Uterus (tissue), 4 donors: ENCODE measurements at places on chromosomes 6 and 20. TPM values are rescaled to one million over a fixed set of nuclear protein-coding genes. Genes with fewer than 3 reads are reported as not detected.

- DNase-seq: no peak
Measured at GRCh38 chr6:80134065-80134464, 27.6 kb downstream of the BCKDHB start.

- DNase-seq: no peak
Measured at GRCh38 chr6:49720372-49720771, 7.0 kb upstream of the CRISP2 start.

GRCh38 chr6:1745814-1746213 is 136.1 kb downstream of the FOXC1 start:
- DNase-seq: no peak

GRCh38 chr6:52360601-52361413 is 1.1 kb upstream of the PAQR8 start:
- no peak for DNase-seq

DNA sequence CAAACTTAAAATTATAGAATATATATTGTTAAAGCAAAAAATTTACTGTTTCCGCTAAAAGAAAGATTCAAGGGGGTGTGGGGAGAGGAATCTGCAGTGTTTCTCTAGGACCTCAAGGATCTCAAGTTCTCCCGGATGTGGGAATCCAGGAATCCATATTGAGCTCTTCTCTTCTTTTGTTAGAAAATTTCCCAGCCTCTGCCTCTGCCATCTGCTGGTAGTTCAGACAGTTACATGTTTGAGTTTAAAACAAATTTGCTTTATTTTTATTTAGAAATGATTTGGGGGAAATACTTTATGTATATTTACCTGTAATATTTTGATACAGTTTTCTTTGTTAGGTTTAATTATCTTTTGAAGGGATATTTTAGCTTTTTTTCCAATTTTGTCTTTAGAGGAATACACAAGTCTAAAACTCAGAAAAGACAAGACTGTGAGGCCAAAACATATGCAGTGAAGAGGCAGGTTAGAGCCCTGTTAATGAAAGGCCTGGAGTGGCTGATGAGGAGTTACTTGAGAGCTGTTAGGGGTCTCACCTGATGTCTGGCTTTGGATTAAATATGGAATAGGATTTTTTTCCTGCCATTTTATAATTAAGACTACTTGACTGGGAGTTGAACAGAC is 268.8 kb downstream of the ARID1B start:
- no peak for DNase-seq

GRCh38 chr20:4130404-4131189 is 115.2 kb upstream of the RNF24 start:
- DNase-seq: no peak

- DNase-seq: no peak
Measured at GRCh38 chr6:26223228-26223627, 136.0 kb downstream of the HFE start.

GRCh38 chr20:43996240-43996930 is 81.7 kb downstream of the TOX2 start:
- no peak for DNase-seq

- DNase-seq: no peak
Measured at GRCh38 chr6:39321761-39322160, 741 bp downstream of the KCNK16 start.

DNA sequence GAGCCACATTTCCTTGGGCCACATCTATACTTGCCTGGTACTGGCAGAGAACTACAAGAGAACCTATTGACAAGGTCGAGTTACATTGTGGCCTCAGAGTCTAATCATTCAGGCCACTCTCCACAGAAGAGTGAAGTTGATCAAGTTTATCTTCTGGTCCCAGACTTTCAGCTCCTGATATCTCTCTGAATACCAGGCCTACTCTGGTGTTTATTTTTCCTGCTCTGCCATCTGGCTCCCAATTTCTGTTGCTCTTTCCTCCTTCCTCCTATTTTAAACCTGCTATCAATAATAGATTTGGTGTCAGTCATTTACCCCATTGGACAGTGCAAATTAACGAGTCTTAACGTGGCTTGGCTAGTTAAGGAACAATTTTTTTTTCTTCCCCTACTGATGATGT is 46.6 kb downstream of the SCGN start:
- no peak for DNase-seq

DNA sequence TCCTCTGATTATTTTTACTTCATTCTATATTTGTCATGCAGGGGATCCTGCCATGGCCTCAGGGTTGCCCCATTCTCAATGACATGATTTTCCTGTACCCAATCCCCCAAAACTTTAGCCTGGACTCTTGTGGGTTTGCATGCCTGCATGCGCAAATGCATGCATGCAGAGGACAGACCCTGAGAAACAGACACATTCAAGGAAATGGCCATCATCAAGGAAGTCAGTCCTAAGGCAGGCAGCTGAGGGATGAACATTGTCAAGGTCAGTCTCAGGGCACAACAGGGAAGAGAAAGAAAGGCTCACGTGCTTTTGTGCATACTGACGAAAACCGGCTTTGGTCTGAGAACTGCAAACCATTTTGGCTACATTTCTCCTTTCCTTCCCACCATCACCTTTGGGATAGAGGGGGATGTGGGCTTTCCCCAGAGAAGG is 13.1 kb downstream of the NEDD9 start:
- DNase-seq: no peak

The THEMIS gene
- total RNA-seq: 0.59 TPM

The SLC26A8 gene
- not detected for total RNA-seq

The ZNF335 gene
- 14.9 TPM for total RNA-seq

The RSPO4 gene
- total RNA-seq: 0.67 TPM
